ENCODE measurements at places on chromosomes 1 and 21.

- DNase-seq, result no peak
These were observed 25.8 kb upstream of the CCN1 start for GRCh38 chr1:85554630-85555327.

DNA sequence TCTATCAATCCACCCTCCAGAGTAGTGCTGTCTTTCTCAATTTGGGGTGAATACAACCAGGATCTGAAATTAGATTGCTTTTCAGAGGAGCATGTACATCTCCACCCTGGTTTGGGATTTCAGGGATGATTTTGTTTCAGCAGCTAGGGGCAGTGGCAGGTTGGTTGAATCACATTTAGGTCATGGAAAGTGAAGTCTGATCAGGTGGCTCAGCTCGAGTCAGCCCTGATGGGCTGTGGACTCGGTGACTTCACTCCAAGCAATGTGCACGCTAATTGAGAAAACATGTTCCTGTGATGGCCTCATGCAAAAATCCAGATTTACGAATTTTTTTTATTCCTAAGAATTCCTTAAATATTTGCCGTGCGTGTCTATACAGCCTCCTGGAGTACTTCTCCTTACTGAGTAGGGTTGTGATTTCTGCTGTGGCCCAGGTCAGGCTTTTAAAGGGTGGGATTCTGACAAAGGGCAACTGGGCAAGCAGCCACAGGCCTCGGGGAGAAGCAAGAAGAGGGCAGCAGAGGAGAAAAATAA lies 7.5 kb downstream of the NGF start:
- DNase-seq, result no peak

DNA sequence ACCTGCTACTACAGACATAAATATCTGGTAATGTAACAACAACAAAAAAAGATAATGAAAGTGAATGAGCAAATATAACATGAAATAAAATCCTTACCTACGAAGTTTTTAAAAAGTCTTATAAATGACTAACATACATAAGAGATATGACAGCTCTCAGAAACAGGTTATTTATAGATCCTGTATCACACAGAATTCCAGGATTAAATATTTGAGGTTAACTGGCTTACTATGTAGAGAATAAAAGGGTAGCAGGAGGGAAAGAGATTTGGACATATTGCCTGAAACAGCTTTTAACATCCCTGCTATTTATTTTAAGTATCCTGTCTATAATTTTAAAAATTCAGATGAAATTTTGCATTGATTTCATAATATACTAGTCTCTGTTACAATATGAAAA lies 16.3 kb downstream of the MYSM1 start:
- DNase-seq, result no peak

DNA sequence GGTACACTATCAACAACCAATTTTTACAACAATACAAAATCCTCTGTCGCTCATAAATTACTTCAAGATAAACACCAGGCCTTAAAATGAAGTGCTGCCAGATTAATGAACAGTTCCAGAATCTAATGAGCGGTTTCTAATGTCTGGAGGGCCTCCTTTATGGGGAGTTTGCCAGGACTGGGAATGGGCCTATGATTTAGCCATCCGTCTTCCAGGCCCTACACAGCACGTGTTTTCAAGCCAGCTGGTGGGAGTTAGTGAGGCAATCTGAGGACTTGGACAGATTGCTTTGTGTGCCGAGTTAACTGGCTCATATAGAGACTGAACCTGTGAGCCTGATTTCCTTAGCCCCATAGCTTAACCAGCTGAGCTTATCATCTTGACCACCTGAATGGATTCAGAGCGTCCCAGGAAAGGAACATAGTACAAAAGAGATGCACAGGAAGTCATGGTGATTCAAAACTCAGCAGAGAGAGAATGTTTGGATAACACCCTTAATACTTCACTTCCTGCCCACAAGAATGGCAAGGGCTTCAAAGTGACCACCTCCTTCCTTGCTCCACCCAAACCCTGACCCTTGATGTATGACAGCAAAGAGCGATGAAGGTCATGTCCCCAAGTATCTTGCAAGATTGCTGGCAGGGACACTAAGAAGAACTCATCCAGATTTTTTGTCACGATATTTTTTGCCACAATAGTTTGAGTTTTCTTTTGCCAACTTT lies 143.5 kb downstream of the SLC30A10 start:
- DNase-seq, result no peak

- DNase-seq, result peak; percentile 45
These were observed 2.4 kb downstream of the ATP8B2 start for GRCh38 chr1:154327466-154328317.

DNA sequence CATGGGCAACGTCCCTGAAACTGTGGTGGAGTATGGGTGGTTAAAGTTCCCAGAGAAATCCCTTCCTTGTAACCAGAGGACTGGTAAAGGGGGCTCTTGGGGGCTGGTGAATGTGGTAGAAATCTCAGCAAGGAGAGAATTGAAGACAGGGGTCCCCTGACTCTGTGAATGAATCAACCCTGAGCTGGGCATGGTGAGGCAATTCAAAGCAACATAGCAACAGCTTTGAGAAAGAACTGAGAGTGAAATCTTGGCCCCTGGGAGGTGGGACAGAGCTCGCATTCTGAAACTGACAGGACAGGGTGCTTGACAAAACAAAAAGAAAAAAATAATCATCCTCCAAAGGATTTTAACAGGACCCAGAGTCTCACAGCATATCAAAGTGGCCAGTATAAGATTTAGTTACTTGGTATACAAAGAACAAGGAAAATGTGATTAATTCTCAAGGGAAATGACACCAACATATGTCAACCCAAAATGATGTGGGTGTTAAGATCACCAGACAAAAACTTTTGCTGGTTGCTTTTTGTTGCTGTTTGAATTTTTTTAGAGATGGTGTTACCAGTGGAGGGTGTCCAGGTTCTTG lies 11.7 kb upstream of the SUMO3 start:
- no peak for DNase-seq

GRCh38 chr1:54809496-54810074 lies 8.5 kb upstream of the TTC22 start:
- no peak for DNase-seq

GRCh38 chr1:222182641-222183040 lies 365.3 kb downstream of the HHIPL2 start:
- DNase-seq, result no peak

- DNase-seq, result no peak
These were observed 25.4 kb downstream of the SLC19A2 start for GRCh38 chr1:169460191-169460833.

GRCh38 chr1:89906088-89906487 lies 85.3 kb downstream of the LRRC8D start:
- no peak for DNase-seq

GRCh38 chr1:92310185-92310597 lies 11.3 kb downstream of the RPAP2 start:
- DNase-seq, result peak; percentile 18

DNA sequence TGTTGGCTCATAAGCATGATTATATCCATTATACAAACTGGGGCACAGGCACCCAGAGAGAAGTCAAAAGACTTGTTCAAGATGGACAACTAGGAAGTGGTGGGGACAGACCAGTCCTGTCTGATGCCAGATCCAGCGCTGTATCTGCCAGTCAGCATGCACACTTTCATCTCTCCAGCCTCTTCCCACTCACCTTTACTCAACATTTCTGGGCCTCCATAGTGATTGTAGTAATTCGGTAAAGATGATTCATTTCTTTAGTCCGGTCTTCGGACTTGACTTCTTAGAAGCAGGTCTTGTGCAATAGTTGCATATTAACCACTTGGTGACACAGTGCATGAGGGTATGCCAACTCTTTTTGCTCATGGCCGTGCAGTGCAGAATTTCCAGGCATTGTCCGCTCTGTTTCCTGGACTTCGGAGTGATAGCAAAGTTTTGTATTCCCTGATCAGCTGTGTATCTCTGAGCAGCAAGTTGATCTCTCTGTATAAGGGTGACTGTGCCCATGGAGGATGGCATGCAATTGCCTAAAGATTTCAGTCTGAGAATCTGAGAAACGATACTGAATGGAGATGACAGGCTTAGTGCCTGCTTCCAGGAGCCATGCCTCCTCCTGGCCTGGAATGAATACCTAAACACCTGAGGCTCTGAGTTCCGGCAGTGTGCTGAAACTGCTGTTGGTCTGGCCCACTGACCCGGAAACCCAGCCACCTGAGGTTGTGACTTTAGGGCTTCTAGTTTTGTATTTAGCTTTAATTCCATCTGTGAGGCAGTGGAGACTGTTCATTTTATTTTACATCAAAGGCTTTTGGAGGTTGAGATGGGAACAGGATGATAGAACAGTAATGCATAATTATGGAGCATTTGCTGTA lies 39.0 kb downstream of the GALNT2 start:
- no peak for DNase-seq

DNA sequence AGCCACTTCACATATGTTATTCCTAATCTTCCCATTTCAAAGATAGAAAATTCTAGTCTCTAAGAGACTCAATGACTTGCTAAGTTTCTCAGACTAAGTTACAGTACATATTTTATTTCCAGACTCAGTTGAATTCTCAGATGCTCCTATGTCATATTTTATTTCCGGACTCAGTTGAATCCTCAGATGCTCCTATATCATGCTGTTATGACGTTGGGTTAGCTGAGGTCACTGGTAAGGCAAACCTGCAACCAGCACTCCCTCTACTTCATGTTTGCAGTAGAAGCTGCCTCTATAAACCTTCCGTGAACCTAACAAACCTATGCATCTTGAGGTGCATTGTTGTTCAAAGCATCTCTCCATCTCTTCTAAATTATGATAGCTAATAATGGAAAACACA lies 187.1 kb upstream of the SGIP1 start:
- DNase-seq, result no peak

GRCh38 chr1:93244298-93245069 lies 64.0 kb downstream of the CCDC18 start:
- DNase-seq, result no peak

- no peak for DNase-seq
These were observed 109.0 kb upstream of the KCTD3 start for GRCh38 chr1:215458104-215458503.

GRCh38 chr21:31162827-31163226 lies 124.6 kb upstream of the KRTAP19-8 start:
- DNase-seq, result no peak

GRCh38 chr1:24465099-24465498 lies 37.5 kb upstream of the RCAN3 start:
- DNase-seq, result no peak

GRCh38 chr1:22832414-22832786 lies 121.8 kb downstream of the EPHB2 start:
- DNase-seq, result no peak

GRCh38 chr1:25773441-25774125 lies 26.4 kb upstream of the SELENON start:
- no peak for DNase-seq

- DNase-seq, result no peak
These were observed 990 bp upstream of the MRPS6 start for GRCh38 chr21:34072145-34073031.

DNA sequence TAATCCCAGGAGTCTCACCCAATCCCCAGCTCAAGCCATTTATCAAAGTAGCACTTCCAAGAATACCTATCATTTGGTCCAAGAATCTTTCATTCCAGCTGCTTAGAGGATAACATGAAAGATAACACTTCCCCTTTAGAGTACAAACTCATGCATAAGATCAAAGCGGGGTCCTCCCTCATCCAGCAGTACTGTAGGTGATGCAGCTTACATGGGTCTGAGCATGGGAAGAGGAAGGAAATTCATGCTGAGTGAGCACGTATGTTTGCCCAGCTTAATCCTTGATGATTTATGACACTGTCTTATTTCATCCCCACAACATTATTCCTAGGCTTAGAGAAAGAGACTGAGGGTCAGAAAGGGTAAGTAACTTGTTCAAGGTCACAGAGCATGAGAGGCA lies 167.1 kb upstream of the GJB5 start:
- no peak for DNase-seq

DNA sequence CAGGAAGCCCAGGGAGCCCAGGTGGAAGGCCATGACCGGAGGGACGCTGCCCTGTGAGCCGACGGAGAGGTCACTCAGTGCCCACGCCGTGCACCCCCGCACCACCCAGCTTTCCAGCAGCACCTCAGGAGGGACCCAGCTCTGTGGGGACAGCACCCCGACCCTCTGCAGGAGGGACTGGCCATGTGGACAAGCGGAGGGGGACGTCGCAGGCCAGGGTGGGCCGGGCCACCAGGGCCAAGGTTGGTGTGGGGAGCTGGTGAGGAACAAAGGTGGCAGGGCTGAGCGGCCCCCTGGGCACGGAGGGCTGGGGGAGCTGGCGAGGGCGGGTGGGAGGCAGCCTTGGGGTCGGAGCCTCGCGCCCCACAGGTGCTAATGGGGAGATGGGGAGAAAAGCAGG lies 22.8 kb downstream of the NADK start:
- DNase-seq, result no peak

DNA sequence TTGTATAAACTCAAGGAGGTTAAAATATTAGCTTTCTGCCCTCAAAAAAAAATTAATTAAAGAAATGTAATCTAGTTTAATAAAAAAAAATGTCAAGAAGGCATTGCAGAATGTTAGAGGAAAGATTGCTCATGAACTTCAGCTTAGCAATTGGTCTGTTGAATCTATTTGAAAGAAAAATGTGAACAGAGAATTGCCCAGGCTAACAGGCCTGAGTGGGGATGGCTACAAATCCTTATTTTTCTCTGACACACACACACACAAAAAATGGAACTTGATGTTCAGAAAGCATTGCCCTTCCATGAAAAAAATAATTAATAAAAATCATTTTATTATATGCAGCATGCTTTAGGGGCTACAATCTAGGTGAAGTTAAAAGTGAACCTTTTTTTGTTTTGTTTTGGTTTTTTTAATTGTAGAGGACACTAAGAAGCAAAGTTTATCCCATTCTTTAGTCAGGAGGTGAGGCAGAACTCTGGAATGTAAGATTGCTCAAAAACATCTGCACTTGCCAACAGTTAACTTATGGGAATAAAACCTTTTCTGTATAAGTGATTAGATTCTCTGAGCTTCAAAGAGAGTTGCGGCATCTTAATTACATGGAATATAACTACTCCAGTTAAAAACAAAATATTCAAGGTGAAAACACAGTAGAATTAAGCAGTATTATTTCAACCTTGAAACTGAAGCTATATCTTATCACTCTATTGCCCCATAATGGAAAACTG lies 658.5 kb upstream of the ADGRL2 start:
- no peak for DNase-seq

DNA sequence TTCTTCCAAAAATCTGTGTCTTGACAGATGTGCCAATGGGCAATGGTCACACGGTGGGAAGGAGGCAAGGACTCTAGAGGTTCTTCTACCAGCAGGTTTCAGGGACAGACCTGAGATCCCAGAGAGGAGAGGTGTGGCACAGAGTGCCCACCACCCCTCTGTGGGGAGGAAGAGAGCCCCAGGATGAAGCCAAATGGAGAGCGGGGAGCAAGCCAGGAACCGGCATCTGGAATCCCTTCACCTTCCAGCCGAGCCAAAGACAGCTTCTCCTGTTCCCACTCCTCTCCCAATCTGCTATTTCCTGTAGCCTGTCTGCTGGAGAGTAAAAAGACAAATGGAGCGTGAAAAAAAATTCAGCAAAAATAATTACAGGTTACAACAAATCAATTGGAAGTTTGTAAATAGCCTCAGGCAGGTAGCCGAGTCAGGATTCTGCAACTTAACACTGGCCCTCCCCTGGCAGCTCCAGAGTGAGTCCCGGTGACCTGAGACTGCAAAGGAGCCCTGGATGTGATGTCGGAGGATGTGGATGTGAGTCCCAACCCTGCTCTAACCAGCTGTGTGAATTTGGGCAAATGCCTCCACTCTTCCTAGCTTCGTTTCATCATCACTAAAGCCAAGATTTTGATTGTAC lies 45.4 kb upstream of the LRRN2 start:
- no peak for DNase-seq

Data from NCI-H2171 (cell line).